Chondrocyte (in vitro differentiated cells): ENCODE measurements at places on chromosomes 4 and X. TPM values are rescaled to one million over a fixed set of nuclear protein-coding genes. Genes with fewer than 3 reads are reported as not detected.

Gene PRSS12
- total RNA-seq = 8.9 to 15.3 TPM (median 15.1 TPM) in 3 replicates

- H3K27ac ChIP-seq = no peak overlapping the region
- H3K4me1 ChIP-seq = no peaks in the 10 kb centered on the region
- no peak overlapping the region for H3K4me3 ChIP-seq
- DNase-seq = no peak
Measured at GRCh38 chrX:81957318-81957717, 755.4 kb downstream of the SH3BGRL start.

Gene ACOX3
- 34.8 to 51.6 TPM (median 44.0 TPM) in 3 replicates for total RNA-seq

- H3K27ac ChIP-seq = peak overlapping the region; percentile 100
- H3K36me3 ChIP-seq = peaks cover 3% of the 10 kb centered on the region
- H3K27me3 ChIP-seq = no peaks in the 10 kb centered on the region
- H3K4me3 ChIP-seq = no peak overlapping the region
- DNase-seq = no peak
Measured at GRCh38 chrX:153966841-153967535, 4.6 kb downstream of the HCFC1 start.

Gene SLITRK2
- total RNA-seq = not detected in 3 replicates

DNA sequence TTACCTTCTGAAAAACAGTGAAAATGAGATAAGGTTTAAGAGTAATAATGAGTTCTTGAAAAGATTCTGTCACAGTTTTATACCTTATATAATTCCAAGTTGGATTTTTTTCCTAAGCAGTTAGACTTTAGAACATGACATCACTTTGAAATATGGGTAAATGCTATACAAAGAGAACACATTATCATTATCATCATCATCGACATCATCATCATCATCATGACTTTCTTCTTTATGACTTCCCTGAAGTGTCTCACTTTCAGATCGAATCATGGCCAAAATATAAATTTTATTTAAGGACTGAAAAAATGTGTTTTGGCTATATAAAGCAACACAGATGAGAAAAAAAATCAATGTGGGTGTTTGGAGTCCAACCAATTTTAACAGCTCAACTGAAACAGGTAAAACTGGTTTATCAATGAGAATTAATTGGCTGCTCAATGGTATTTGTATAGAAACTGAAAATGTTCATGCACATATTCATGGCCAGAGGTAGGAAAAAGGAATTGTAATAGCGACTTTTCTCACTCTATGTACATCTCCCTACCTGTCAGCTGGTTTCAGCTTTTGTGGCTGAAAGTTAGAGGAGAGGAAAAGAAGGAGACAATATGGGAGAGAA lies 243.1 kb upstream of the GPC4 start:
- H3K27me3 ChIP-seq = no peaks in the 10 kb centered on the region
- H3K27ac ChIP-seq = no peak overlapping the region
- no peak for DNase-seq
- H3K36me3 ChIP-seq = no peaks in the 10 kb centered on the region

Gene XAGE1B
- total RNA-seq = not detected in 3 replicates

- peaks cover 11% of the 10 kb centered on the region for H3K4me1 ChIP-seq
- DNase-seq = no peak
- no peak overlapping the region for H3K4me3 ChIP-seq
Measured at GRCh38 chrX:19897091-19897490, 9.7 kb upstream of the SH3KBP1 start.

DNA sequence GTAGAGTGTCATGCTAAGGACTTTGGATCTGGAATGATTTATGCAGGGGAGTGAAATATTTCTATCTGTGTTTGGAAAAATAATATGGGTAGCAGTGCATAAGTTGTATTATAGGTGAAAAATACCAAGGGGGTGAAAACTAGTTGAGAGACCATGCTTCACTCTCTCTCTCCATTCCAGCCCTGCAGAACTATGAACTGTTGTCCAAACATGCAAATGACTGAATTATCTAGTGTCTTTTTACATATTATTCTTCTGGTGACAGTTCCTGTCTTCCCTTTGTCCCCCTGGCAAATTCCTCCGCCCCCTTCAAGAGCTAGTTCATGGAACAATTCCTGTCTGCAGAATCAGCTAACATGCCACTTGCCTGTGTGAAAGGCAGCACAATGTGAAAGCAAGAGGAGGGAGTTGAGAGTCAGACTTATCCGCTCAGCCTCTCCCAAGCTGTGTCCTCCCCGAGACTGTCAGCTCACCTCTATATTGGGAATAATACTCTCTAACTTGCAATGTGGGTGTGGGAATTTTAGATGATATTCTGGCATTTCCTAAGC lies 2.3 kb downstream of the PF4 start:
- no peaks in the 10 kb centered on the region for H3K27me3 ChIP-seq
- DNase-seq = no peak
- H3K4me1 ChIP-seq = peaks cover 62% of the 10 kb centered on the region

GRCh38 chrX:97175147-97175546 lies 291.4 kb downstream of the RPA4 start:
- H3K4me3 ChIP-seq = no peak overlapping the region
- H3K27ac ChIP-seq = no peak overlapping the region
- H3K27me3 ChIP-seq = no peaks in the 10 kb centered on the region

GRCh38 chr4:55367084-55367722 lies 21.2 kb downstream of the SRD5A3 start:
- H3K27me3 ChIP-seq = no peaks in the 10 kb centered on the region
- peaks cover 12% of the 10 kb centered on the region for H3K36me3 ChIP-seq
- H3K27ac ChIP-seq = peak overlapping the region; percentile 42

GRCh38 chrX:13899607-13900006 lies 82.7 kb upstream of the GPM6B start:
- peaks cover 45% of the 10 kb centered on the region for H3K4me1 ChIP-seq
- no peak for DNase-seq
- no peaks in the 10 kb centered on the region for H3K36me3 ChIP-seq
- H3K27ac ChIP-seq = peak overlapping the region; percentile 94
- H3K27me3 ChIP-seq = no peaks in the 10 kb centered on the region

DNA sequence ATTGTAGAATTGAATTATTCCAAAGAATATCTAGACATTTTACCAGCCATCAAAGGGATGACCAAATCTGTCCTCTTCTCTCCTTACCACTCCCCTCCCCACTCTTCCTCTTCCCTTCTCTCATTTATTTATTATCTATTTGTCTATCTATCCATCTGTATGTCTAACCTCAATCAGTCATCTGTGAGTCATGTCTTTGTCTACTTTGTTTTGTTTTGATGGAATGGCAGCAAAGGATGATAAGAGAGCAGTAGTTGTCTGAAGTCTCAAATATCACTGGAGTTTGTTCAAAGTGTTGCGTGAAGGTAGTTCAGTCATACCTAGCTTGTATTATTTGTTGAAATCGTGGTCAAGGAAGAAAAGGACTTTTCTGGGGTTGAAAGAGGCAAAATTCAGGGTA lies 34.7 kb upstream of the PGRMC2 start:
- no peak overlapping the region for H3K4me3 ChIP-seq
- H3K27ac ChIP-seq = no peak overlapping the region
- peaks cover 2% of the 10 kb centered on the region for H3K36me3 ChIP-seq
- no peak for DNase-seq
- peaks cover 2% of the 10 kb centered on the region for H3K4me1 ChIP-seq

Gene IL1RAPL1
- not detected in 3 replicates for total RNA-seq

Gene FMR1
- total RNA-seq = 32.9 to 34.6 TPM (median 33.7 TPM) in 3 replicates
